Stimulated activated CD8-positive, alpha-beta memory T cell treated with anti-CD3 and anti-CD28 coated beads, Interleukin-4, amount 100 ng/mL, for 4 hours (primary cell): ENCODE measurements at places on chromosomes 12 and 14.

- no peak for DNase-seq
Measured at GRCh38 chr14:104421892-104422828, 157.4 kb upstream of the C14orf180 start.

GRCh38 chr14:73719791-73720190 is 5.6 kb upstream of the PNMA1 start:
- no peak for DNase-seq

DNA sequence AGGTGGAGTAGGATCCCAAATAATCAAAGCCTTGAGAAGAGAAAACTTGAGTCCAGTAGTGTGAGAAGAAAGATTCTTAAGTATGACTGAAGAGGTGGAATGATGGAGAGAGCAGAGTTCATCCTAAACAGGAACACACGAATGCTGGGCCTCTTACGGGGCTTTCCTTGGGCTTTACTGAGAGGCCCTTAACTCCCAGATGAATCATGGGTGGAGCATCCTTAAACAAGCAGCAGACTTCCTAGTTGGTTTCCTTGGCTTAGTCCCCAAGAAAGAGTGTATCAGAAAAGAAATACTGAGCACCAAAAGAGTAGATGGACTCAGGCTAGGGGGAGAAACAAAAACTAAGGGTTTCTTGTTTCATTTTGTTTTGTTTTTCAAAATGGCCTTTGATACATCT is 132.5 kb downstream of the GPR135 start:
- no peak for DNase-seq

- no peak for DNase-seq
Measured at GRCh38 chr12:46933947-46934346, 108.2 kb upstream of the SLC38A4 start.

DNA sequence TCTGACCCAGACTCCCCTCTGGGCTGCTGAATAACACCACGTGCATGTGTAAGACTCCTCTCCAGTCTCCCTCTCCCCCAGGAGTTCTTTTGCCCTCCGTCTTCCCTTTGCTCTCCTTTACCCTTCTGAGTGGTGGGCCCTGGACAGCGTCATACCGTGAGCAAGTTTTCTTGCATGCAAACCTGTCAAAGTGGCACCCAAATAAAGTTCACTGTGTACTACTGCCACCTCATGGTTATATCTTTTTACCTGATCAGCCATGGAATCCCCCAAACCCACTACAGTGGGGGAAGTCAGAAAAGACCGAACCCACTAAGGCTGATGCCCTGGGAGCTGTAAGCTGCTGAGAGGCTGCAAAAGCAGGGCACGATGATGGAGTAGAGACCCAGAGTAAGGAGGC is 131.1 kb upstream of the VRK1 start:
- no peak for DNase-seq

GRCh38 chr12:110436231-110436630 is 13.9 kb downstream of the ARPC3 start:
- no peak for DNase-seq

GRCh38 chr12:86216591-86216990 is 39.6 kb downstream of the MGAT4C start:
- DNase-seq = no peak

GRCh38 chr14:106094654-106095189 is 568.3 kb downstream of the TMEM121 start:
- no peak for DNase-seq

GRCh38 chr14:99468081-99468480 is 12.6 kb downstream of the SETD3 start:
- no peak for DNase-seq

DNA sequence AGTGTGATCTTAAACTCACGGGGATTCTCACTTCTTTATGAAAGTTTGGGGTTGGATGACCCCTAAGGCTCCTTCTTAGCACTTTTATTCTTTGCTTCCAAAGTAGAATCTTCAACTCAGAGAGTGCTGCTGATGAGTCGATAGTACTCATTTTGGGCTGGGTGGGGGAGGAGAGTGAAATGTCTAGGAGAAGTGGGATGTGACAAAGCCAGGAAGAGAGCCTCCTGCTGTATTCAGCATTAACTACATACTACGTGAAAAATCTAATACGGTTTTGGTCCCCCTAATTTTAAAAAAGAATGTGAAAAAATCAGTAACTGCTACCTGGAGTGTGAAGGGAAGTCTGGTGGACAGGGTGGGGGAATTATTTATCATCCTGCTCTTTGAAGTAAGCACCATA is 148.3 kb downstream of the SAMD4A start:
- no peak for DNase-seq

DNA sequence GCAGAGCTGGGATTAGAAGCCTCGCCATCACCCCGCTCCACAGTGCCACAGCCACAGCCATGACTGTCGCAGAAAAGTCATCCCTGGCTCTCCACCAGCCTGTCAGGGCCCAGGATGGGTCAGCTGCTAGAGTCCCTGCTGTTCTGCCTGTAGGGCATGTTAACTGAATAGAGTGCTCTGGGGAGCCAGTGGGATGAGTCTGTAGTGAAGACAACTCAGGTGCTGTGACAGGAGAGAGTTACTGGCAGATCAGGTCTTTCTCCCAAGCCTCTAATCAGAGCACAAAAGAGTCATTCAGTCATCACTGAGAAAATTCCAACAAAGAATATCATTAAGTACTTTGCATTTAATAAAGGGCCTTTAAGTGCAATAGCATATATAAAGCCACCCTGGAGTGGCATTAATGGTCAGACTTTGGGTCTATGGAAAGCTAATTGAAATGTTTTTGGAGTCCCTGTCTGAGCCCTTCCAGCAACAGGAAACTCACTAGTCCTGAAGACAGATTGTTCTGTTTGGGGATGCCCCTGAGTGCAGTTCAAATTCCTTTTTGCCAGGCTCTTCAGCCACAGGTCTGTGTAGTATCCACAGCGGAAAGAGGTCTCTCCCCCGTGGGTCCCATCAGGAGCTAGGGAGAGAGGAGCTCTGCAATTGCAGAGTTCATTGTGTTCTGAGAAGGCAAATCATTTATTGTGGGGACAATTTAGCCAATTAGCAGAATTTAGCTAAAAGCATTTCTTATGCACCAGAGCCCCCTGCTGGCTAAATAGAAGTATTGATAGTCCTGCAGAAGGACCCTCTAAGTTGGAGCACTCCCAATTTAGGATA is 45.2 kb upstream of the C14orf132 start:
- DNase-seq = no peak

- no peak for DNase-seq
Measured at GRCh38 chr12:68481181-68481941, 129.3 kb upstream of the RAP1B start.

- DNase-seq = no peak
Measured at GRCh38 chr12:62776575-62776974, 158.4 kb downstream of the PPM1H start.

- DNase-seq = no peak
Measured at GRCh38 chr12:96034621-96035282, 635 bp downstream of the LTA4H start.

DNA sequence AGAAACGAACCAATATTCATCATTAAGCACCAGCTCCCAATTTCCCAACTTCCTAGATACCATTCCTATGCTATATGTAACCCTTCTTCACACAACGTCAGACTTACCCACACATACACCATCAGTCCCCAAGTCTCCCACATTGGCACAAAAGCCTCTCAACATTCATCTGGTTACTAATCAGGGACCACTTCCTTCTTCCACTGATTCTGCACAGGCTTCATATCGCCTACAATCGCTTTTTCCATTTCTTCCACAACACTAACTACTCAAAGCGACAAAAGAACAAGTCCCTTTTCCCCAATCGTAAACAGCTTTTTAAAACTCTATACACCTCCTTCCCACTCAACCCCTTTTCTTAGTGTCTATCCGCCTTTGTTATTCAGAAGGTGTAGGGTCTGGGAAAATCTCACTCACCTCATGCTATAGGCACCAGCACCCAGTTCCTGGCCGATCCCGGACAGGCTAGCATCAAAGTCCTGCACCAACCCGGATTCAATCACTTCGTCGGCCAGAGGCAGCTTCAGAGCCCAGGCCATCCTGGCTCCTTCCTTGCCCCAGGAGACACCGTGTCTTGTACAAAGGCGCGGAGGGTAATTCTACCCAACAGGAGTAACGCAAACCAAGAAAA is 936 bp downstream of the TFCP2 start:
- DNase-seq = no peak

- DNase-seq = no peak
Measured at GRCh38 chr14:99971941-99972747, 93.1 kb upstream of the EVL start.

GRCh38 chr14:71140157-71140556 is 232.9 kb downstream of the PCNX1 start:
- no peak for DNase-seq

DNA sequence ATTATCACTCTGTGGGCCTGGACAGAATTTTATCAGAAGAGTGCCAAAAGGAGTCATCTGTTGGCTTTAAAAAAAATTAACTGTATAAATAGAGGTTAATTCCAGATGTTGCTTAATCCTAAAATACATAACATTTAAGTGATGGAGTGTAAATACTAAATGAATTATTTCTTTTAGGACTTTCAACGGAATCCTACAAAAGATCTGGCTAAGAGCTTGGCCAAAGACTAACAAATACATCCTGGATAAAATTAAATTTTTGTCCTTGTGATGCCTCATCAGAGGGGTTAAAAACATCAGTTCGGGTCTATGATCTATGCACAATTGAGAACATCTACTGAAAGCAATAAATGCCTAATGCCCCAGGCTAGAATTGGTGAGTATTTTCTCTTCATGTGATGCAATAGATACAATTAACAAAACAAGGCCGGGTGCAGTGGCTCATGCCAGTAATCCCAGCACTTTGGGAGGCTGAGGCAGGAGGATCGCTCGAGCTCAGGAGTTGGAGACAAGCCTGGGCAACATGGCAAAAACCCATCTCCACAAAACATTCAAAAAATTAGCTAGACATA is 49.8 kb upstream of the RAP1B start:
- DNase-seq = no peak

GRCh38 chr14:50040401-50040775 is 76.0 kb downstream of the VCPKMT start:
- no peak for DNase-seq

DNA sequence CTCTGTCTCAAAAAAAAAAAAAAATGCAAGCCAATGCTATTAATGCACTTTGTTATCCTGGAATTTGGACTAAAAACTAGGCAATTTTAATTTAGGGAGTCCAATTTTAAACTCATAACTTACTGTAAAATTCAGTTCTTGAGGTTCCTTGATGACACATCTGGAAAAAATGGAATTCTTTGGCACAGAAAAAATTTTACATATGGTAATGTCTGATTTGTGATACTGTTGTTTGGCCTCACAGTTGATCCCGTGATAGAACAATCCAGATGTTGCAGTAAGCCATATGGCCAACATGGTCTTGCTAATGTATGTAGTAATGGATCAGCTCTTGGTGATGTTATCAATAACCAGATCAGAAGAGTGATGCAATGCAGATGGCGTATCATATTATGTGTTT is 1089.8 kb downstream of the FLRT2 start:
- DNase-seq = no peak

GRCh38 chr12:130421896-130422295 is 84.2 kb downstream of the PIWIL1 start:
- no peak for DNase-seq

DNA sequence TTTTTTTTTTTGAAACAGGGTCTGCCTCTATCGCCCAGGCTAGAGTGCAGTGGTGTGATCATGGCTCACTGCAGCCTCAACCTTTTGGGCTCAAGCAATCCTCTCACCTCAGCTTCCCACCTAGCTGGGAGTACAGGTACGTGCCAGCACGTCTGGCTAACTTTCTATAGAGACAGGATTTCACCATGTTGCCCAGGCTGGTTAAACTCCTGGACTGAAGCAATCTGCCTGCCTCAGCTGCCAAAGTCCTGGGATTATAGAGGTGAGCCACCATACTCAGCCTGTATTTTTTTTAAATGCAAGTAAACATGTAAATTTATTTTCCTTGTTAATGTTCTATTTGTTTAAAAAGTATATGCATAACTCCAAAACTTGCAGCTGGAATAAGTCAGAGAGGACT is 80.4 kb downstream of the EEA1 start:
- DNase-seq = no peak

DNA sequence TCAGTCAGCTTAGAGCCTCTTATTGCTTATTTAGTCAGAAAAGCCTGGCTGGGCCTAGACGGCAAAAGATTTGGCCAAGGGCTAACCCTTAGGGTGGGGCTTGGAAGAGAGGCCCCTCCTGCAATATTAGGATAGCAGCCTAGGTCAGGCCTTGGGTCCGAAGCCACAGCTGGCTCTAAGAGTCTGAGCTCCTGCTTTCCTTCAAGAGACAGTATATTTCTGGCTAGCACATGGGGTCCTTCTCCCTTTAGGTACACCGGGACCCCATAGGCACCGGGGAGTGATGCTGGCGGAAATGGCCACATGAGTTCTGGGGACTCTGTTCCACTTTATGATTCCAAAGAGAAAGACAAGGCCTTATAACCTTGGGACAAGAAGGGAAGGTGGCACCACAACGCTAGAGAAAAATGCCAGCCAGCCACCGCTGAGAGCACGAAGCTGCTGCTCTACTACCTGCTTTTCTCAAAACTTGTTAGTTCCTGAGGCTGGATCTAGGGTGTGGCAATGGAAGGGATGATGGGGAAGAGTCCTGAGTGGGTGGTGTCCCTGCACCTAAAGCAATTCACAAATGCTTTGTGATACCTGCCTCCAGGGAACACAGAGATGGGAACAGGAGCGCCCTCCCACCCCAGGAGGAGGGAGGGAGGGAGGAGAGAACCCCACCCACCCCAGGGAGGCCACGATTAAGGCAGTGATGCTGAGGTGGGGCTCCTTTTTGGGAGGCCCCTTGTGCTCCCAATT is 3.1 kb upstream of the AVIL start:
- no peak for DNase-seq

GRCh38 chr14:67766035-67766680 is 50.2 kb downstream of the ZFYVE26 start:
- DNase-seq = no peak

- no peak for DNase-seq
Measured at GRCh38 chr14:90900476-90901083, 84.3 kb upstream of the TTC7B start.

DNA sequence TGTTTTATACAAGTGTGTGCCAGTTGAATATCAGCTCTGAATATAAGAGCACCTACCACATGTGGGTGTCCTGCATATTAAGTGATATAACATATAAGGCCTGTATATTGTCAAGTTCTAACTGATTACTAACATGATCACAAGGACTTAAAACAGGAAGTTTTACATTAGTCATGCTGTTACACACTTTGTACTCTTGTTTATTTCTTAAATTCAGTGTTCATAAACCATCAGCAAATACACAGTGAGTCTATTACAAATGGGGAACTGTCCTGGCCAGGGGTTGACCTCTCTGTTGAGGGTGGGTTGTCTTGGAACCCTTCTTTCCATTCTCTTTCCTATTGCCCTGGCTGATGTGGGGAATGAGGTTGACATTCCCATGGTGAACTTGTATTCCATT is 19.1 kb downstream of the HELB start:
- DNase-seq = no peak

DNA sequence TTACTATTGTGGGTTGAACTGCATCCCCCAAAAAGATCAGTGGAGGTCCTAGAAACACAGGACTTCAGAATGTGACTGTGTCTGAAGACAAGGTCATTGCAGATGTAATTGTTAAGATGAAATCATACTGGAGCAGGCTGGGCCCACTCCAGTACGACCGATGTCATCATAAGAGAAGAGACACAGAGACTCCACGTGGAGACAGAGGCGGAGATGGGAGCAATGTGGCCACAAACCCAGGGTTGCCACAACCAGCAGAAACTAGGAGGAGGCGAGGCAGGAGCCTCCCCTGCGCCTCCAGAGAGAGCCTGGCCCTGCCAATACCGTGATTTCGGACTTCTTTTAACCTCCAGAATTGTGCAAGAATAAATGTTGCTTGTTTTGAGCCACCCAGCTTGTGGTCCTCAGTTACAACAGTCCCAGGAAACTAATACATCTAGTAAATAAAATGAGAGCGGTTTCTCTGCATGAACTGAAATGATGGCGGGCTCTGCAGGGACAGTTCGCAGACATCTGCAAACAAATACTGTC is 25.7 kb upstream of the FZD10 start:
- DNase-seq = no peak
